CD4-positive, alpha-beta T cell treated with Interleukin-1 beta for 1 hour (primary cell): ENCODE measurements at places on chromosomes 4 and X.

DNA sequence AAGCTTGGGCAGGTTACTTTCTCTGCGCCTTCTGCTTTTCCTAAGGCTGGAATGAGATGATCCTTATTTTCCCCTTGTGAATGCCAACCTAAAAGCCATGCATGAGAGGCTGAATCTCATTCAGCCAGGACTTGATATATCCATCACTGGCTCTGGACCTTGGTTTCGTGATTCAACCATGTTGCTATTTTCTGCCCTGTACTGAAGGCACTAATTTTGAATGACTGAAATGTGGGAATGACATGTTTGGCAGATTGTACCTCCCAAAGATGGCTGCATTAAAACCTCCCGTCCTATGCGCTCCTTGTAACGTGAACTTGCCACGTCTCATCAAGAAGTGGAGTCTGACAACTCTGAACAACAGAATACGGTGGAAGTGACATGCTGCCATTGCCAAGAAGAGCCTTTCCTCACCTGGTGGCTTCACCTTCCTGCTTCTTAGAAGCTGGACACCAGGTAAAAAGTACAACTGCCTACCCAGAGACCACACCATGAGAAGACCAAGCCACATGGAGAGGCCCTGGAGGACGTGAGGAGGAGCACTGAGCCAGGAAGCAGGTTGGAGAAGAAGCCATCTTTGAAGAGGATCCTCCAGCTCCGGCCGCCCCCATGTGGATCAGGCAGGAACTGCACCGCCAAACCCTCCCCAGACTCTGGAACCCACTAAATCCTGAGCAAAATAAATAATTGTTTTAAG, 174.5 kb downstream of the NSUN7 start:
- peak; percentile 54 for DNase-seq

GRCh38 chrX:69231903-69232302, 66.7 kb upstream of the PJA1 start:
- no peak for DNase-seq

- DNase-seq = no peak
Measured at GRCh38 chr4:34972189-34972588, 1272.1 kb downstream of the ARAP2 start.

DNA sequence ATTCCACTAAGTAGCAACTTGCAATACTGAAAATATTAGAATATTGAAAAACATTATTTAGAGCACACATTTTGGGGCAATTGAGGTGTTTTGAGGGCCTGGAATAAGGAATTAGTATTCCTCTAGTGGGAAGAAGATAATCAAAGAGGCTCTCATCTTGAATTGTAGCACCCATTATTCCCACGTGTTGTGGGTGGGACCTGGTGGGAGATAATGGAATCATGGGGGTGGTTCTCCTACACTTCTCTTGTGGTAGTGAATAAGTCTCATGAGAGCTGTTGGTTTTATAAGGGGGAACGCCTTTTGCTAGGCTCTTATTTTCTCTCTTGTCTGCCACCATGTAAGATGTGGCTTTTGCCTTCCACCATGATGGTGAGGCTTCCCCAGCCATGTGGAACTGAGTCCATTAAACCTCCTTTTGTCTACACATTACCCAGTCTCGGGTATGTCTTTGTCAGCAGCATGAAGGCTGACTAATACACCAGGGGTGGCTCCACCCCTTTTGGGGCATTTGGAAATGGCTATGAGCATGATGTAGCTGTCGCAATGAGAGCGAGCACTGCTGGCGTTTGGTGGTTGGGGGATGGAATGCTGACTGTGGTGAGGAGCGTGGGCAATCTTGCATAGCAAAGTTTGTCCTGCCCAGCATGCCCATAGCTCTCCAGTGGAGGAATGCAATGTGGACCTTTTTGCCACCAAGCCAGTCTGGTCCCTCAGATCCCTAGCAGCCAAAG, 308.2 kb downstream of the FRMPD4 start:
- DNase-seq = no peak

DNA sequence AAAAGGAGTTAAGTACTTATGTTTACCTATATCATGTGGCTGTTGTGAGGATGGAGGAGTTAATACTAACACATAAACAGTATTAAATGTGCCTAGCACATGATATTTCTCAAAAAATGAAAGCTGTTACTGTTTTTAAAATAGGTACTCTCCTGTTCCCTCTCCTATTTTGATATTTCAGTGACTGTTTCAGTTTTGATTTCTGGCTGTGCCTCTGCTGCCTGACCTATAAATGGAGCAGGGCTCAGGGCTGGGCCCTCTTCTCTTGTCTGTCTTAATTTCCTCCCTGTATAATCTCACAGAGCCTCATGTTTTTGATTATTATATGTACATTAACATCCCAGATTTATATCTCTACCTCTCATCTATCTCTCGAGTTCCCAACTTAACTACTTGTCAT, 93.3 kb downstream of the UGT8 start:
- DNase-seq = no peak

DNA sequence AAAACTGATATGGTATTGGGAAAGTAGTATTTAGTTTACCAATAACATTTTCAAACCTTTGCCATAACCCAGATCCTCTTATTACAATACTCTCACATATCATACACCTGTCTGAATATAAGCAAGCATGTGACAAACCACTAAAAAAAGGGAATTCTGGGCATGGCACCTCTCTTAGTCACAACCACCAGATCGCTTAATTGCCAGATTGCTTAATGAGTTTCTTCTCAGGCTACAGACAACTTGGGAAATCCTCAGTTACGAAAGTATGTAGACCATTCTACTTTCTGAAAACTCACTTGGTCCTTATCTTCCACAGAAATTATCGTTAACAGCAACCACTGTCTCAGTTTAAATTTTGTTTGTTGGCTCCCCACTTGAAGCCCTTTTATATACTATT, 2.1 kb downstream of the NAF1 start:
- DNase-seq = no peak

DNA sequence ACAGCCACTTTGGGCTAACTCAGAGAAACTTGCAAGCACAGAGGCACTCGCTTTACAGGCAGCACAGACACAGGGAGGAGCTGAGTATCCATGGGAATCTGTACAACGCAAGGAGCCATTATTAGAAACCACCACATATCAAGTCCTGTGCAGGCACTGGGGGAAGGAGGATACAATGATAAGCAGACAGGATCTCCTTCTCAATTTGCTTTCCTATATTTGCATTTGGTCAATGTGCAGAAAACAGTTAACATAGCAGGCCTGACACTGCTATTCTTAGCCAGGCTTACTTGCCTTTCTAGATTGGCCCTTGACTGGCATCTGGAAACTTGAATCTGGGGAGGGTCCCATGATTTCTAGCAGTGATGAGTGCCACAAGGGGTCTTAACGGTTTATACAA, 65.8 kb downstream of the TEC start:
- DNase-seq = no peak

GRCh38 chrX:123749643-123750042, 16.8 kb upstream of the THOC2 start:
- DNase-seq = no peak

- DNase-seq = no peak
Measured at GRCh38 chr4:19999775-20000414, 251.8 kb upstream of the SLIT2 start.

DNA sequence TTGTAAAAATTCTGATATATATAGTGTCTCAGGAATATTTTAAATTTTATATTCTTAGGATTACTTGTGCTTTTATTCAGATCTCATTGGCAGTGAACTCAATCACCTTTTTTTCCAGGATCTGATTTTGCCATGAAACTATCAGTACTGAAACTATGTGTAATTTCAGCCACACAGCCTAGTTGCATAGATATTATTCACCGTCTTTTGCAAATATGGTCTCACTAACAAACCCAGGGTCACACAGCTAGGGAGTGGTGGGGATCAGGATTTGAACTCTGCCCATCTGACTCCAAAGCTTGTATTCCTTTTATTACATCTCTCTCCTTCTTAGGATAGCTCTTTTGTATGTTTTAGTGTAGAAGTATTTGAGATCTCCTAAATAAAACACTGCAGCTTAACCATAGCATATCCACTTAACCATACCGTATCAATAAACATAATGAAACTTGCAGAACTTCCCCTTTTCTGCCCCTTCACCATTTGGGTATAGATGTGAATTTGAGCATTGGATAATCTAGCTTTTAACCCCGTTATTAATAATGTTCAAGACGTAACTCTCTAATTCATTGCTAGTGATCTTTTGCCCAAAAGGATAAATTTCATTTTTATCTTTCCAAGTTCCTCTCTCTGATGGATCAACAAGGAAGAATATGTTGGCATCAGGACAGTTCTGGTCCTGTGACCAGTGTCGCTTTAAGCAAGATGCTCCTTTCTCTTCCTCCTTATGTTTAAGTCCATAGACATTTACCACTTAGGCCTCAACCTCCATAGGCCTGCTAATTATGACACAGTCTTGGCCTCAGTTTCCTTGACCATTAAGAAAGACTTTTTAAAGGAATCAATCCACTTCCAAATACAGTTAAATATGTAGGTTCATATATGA, 74.6 kb downstream of the RAPGEF2 start:
- DNase-seq = no peak

- no peak for DNase-seq
Measured at GRCh38 chr4:70062000-70062399, 11.8 kb downstream of the HTN1 start.

DNA sequence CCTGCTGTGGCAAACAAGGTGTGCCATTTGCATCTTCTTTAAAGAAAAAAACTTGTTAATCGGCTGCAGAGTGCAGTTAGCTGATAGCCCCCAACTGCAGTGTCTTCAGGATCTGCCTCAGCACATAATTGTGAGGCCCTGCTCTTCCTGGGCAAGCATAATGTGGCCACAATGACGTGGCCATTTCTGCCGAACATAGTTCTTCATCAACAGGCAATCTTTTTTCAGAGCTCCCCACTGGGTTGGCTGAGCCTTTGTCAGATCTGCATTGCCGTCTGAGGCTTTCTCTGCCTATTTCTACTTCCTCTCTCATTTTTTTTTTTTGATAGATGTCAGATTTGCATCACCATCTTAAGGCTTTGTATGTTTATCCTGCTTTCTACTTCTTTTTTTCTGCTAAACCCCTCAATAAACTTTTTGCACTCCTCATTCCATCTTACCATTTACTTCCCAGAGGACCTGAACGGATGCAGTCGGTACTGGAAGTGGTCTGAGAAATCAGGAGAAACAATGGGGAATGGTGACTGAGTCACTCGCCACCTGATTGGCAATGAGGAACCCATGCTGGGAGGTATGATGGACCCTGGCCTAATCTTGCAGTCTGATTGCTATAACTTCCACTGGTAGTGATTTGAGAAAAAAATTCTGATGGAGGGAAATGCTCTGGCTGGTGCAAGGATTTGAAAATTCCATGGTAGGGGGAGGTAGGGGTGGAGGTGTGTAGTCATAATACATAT, 21.2 kb upstream of the TAB3 start:
- DNase-seq = no peak

DNA sequence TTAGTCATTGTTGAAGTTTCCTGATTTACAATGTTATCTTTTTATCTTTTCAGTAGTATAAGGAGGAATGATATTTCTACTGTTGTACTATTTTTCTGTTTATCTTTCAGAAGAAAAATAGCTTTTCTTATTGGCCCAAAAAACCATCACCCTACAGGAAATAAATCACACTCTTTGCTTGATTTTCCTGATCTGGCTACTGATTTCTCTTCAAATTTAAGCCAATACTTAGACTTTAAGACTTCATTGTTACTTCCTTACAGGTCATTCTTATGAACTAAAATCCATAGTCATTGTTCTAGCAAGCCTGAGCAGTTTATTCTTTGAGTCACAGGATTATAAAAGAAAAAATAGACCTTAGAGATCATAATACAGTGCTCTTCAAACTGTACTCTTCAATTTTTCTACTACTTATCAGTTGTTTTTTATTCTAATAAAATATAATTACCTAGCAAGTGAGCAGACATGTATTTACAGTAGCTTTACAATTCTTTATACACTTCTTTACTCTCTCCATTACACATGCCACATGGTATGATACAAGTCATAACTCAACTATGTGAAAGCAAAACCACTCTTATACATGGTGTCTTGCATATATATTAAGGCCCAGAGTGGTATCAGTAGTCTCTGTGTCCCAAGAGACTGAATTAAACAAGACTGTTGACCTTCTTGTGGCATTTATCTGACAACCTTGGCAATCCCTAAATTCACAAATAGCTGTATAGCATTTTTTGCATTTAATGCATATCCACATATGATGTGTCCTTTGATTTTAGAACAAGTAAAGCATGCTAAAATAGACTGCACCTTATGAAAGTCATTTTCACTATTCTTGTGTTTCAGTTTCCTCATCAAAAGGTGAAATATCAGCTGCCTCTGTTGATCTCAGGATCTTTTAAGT, 47.9 kb downstream of the TET2 start:
- no peak for DNase-seq

DNA sequence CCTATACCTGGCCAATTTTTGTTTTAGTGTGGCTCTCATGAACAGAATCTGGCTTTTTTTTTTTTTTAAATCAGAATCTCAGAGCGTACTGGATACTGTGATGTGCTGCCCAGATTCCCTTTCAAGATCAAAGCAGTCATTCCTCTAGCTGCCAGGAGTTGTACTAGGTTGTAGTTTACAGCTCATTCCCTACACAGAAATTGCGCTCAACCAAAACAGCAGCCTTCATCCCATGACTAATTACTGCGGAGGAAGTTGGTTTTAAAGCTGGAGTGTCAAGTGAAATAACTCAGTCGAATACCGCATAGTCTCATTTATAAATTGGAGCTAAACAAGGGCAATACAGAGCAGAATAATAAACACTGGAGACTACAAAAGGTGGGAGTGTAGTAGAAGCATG, 12.2 kb upstream of the TMPRSS11B start:
- no peak for DNase-seq

DNA sequence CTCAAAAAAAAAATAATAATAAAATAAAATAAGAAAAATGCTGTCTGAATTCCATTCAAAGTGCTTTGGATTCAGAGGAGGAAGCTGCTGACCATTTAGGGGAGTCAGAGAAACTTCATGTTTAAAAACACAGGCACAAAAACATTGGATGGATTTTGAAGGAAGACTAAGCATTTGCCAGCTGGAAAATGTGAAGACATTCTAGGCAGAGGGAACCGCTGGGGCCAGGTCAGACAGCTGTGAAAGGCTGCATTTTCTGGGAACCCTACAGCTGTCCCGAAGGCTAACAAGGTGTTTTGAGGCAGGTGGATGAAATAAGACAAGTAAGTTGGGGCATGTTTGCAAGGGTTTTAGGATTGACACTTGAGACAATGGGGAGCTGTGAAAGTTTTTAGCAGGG, 38.6 kb downstream of the ING2 start:
- no peak for DNase-seq

DNA sequence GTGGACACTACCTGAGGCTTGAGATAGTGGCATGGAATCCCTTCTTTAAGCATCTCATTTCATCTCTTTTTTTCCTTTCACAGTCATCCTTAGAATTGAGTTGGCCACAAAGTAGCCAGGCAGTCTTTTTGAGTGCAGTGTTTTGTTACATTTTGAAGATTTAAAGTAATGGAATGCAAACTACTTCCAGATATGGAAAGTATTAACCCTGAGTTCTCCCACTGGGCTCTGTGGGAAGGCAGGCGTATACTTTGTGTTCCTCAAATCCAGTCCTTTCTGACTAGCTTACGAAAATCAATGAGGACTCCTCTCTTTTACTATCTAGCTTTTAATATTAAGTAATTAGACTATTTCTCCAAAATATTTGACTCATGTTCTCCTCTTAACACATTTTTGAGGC, 29.9 kb downstream of the PCDH10 start:
- no peak for DNase-seq

- DNase-seq = no peak
Measured at GRCh38 chr4:115323106-115323707, 209.8 kb upstream of the NDST4 start.
